ENCODE measurements at places on chromosomes 3 and 15. TPM values are rescaled to one million over a fixed set of nuclear protein-coding genes. Genes with fewer than 3 reads are reported as not detected.
A peak's percentile ranks its signal among the peaks of the same experiment; 100 is the strongest.

GRCh38 chr3:30512576-30512975 is 93.8 kb upstream of the TGFBR2 start:
- no peaks in the 10 kb centered on the region for H3K27me3 ChIP-seq
- no peaks in the 10 kb centered on the region for H3K36me3 ChIP-seq
- H3K27ac ChIP-seq: no peak overlapping the region

GRCh38 chr15:85879334-85880163 is 84.8 kb upstream of the KLHL25 start:
- peaks cover 29% of the 10 kb centered on the region for H3K27me3 ChIP-seq
- H3K36me3 ChIP-seq: no peaks in the 10 kb centered on the region
- no peak overlapping the region for H3K27ac ChIP-seq
- no peaks in the 10 kb centered on the region for H3K4me1 ChIP-seq

AADACL2 gene
- not detected for total RNA-seq

- no peak for DNase-seq
- no peaks in the 10 kb centered on the region for H3K36me3 ChIP-seq
- no peaks in the 10 kb centered on the region for H3K27me3 ChIP-seq
- H3K4me1 ChIP-seq: peaks cover 2% of the 10 kb centered on the region
- no peak overlapping the region for H3K27ac ChIP-seq
- no peak overlapping the region for H3K4me3 ChIP-seq
Observed at GRCh38 chr3:124786511-124787241, 56.4 kb downstream of the UMPS start.

DNA sequence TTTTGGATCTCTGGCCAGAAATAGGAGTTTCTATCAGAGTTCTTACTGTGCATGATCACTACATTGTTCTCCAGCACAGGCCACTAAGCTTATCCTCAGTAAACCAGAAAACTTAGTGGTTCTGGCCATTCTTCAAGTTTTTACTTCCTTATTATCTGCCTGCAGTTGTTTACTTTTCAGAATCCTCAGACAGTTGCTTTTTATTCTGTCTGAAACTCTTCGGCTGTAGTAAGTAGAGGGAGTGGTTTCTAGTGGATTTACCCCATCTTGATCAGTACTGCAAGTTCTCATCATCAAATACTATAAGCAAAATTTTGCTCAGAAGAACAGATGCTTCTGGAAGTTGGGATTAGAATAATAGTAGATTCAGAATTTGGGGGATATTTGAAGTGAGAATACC is 193.0 kb upstream of the RARB start:
- no peak for DNase-seq
- H3K36me3 ChIP-seq: no peaks in the 10 kb centered on the region
- H3K4me1 ChIP-seq: no peaks in the 10 kb centered on the region
- H3K27me3 ChIP-seq: no peaks in the 10 kb centered on the region
- no peak overlapping the region for H3K27ac ChIP-seq

DNA sequence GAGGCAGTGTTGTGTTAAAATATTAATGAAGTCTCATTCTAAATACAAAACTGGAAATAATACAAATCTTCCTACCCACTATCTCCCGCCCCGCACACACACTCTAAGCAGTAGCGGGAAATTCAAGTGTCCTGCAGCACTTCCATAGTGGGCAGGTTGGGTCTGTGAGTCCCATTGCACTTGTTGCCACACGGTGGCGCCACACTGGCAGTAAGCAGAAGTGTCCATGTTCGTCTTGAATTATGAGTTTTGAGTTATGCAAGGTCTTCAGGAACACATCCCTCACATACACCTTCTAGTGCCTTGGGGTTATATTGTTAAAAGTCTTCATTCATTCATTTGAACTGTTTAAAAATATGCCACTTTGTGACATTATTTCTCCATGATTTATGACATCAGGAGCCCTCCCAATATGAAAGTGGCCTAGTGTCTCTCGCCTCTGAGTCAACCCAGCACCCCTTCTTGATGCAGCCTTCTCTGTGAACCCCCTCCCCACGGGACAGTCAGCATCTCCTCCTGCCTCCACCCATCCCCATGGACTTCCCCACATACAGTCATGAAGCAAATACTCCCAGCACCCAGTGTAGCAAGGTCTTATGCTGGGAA is 17.6 kb upstream of the CCDC174 start:
- DNase-seq: peak; percentile 69
- H3K36me3 ChIP-seq: no peaks in the 10 kb centered on the region
- H3K4me3 ChIP-seq: no peak overlapping the region
- no peaks in the 10 kb centered on the region for H3K4me1 ChIP-seq
- H3K27me3 ChIP-seq: peaks cover 20% of the 10 kb centered on the region

DNA sequence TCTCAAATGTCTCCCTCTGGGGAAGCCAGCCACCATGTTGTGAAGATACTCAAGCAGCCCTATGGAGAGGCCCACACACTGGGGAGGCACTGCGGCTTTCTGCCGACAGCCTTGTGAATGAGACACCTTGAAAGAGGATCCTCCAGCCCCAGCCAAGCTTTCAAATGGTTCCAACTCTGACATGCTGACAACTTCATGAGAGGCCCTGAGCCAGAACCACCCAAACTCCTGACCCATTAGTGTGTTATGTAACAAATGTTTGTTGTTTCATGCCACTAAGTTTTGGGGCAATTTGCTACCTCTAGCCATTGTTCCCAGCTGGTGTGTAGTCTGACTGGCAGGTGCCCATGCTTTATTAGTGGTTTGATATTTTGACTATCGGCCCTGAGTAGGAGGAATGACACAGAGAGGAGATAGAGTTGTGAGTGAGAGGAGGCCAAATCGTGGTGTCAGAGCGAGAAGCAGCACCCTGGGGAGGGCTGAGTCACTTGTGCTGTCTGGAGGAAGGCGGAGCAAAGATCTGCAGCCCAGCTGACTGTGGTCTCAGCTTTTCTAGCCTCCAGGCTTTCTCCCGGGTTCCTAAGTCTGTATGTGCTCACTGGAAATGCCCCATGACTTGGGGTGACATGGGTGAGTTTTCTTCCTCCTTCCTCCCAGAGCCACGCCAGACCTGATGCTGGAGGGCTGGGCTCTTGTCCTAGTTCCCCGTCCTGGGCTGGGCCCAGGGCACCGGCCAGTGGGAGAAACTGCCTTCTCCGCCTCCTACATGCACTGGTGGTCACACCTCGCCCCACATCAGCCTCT is 56.7 kb upstream of the BLM start:
- H3K4me3 ChIP-seq: peak overlapping the region; percentile 47
- DNase-seq: peak; percentile 88
- H3K27ac ChIP-seq: peak overlapping the region; percentile 16
- H3K4me1 ChIP-seq: peaks cover 63% of the 10 kb centered on the region

- peaks cover 52% of the 10 kb centered on the region for H3K4me1 ChIP-seq
- H3K4me3 ChIP-seq: no peak overlapping the region
- H3K36me3 ChIP-seq: peaks cover 13% of the 10 kb centered on the region
- no peak overlapping the region for H3K27ac ChIP-seq
Observed at GRCh38 chr3:57680046-57680445, 12.8 kb downstream of the DENND6A start.

All from activated CD4-positive, alpha-beta memory T cell treated with anti-CD3 and anti-CD28 coated beads for 36 hours (primary cell).